Thoracic aorta (tissue), 2 donors: ENCODE measurements at places on chromosomes 12 and 14.

DNA sequence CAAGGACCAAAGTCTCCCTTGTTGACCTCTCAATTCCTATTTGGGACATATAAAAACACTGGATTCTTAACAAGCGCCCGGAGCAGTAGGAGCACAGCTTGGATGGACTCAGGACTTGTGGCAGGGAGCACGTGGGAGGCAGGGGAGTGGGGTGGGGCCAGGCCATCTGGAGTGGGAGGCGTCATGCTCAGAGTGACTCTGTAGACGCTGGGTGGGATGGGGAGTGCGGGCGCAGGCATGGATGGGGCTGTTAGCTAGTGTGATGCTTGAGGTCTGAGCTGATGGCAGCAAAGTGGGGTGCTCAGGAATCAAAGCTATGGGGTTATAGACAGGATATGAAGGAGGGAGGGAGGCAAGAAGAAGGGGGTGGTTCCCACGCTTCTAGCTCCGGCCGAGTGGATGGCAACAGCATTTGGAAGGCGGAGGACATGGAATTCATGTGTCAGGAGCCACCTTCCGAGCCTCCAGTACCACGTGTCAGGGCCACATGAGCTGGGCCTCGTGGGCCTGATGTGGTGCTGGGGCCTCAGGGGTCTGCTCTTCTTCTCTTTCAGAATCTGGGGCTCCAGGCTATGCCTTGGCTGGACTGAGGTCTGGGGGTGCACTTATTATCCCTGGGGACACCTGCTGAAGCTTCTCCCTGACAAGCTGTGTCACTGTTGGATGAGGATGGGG lies 26.2 kb downstream of the MEG3 start:
- DNase-seq = no peak

DNA sequence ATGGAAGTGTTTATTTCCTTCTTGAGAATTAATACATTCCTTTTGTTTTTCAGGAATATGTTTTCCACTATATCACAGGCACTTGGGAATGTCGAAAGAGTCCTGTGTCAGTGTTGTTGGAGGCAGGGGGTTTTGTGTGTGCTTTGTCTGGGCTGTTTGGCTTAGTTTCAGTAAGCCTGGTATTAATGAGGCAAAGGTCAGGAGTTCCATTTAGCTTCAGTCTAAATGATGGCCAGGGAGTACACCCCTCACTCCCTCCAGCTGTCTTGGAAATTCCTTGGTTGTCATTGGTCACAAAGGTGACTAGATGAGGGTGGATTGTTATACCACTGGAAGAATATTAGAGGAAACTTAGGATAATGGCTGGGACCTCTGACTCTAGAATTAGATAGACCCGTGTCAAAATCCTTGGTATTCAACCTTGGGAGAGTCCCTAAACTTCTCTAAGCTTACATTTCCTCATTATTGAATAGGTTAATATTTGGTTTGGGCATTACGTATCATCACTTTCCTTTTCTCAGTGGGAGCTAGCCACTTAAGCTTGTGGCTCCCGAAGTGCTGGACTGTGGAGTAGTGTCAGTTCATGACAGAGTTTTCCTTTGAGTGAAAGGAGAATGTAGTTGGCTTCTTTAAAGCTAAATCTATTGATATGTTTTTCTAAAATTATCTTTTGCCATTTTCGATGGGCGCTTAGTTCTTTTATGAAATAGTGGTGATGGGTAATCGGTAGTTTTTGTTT lies 5.2 kb downstream of the FRS2 start:
- no peak for DNase-seq

GRCh38 chr12:661720-662486 lies 1.3 kb downstream of the NINJ2 start:
- no peak for DNase-seq

DNA sequence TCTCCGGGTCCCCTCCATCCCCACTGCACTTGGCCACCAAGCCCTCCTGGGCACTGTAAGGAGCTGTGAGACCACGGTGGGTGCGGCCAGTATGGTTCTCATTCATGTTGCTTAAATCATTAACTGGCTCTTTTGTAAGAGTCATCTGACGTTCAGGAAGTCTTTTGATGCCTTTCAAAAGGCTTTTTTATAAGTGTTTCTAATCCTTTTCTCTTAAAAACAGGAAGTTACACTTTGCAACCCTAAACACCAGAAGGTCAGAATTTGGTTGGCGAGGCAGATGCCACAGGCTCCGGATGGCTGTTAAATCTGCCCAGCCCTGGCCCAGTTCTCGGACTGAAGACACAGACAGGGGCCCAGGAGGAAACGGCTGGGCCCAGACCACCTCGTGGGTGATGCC lies 26.1 kb upstream of the DIO3 start:
- no peak for DNase-seq

DNA sequence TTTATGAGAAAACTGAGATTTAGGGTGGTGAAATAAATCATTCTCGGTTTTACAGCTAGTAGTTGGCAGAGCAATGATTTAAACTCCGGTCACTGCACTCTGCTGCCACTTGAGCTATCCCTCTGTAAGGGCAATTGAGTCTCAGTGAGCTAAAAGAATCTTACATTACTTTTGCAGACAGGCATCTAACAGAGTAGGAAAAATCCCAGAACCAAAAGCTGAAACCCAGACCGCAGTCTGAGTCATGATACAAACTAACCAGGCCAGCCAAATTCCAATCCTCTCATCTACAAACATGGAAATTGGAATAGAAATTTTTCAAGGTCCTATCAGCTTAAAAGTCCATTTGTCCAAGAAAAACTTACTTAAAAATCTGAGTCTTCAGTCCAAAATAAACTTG lies 73.7 kb downstream of the ANKS1B start:
- peak; percentile 3 for DNase-seq

DNA sequence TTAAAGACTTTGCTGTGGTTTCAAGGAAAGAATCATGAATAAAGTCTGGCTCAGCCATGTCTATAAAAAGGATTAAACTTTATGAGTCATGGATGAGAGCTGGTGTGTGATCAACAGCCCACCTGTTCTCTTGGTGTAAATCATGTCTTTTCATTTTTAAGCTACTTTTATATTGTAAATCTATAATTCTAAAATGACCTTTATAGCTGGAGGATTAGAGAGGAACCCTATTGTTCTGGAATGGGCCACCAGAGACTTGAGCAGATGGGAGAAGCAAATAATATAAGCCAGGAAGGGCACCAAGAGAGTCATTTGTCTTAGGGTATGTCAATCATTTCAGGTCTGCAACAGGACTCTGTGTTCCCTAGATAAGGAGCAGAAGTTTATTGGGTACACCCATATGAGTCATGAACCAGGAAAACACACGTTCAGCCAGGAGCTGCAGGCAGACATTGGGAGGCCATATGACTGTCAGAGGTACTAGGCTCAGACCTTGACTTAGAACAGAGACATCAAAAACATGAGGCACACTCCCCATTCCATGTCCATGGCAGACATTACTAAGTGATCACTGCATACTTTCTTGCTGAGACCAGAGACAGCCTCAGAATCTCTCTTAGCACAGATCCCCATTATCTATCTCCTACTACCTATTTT lies 49.3 kb downstream of the NDUFA12 start:
- DNase-seq = no peak

- DNase-seq = no peak
Observed at GRCh38 chr12:13691598-13691997, 289.8 kb downstream of the GRIN2B start.
